Osteocyte (in vitro differentiated cells): ENCODE measurements at places on chromosomes 6 and 20.

DNA sequence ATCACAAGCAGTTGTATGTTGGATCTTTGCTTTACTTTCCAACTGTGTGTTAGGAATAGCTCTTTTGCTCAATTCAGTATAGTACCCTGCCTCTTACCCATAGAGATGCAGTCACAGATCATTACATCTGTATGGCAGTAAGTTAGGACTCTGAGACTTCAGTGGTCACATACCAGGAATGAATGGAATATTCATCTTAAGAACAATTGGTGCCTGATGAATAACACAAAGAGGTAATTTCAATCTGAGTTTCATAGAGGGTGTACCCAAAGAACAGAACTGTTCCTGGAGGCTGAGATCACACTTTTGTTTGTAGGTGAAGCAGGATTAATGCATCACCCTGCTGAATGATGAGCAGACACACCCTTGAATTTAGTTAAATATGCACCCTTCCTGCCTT is 28.7 kb upstream of the KIF13A start:
- DNase-seq: no peak
- H3K36me3 ChIP-seq: no peaks in the 10 kb centered on the region
- no peaks in the 10 kb centered on the region for H3K27me3 ChIP-seq
- no peak overlapping the region for H3K27ac ChIP-seq
- no peaks in the 10 kb centered on the region for H3K4me1 ChIP-seq
- H3K4me3 ChIP-seq: no peak overlapping the region

- peaks cover 10% of the 10 kb centered on the region for H3K4me1 ChIP-seq
- no peak overlapping the region for H3K4me3 ChIP-seq
- H3K27me3 ChIP-seq: no peaks in the 10 kb centered on the region
- H3K36me3 ChIP-seq: peaks cover 52% of the 10 kb centered on the region
- H3K27ac ChIP-seq: no peak overlapping the region
These were observed 5.5 kb upstream of the PABPC1L start for GRCh38 chr20:44904377-44904776.

GRCh38 chr6:155107432-155108069 is 112.4 kb downstream of the TIAM2 start:
- no peaks in the 10 kb centered on the region for H3K27me3 ChIP-seq
- H3K4me1 ChIP-seq: peaks cover 26% of the 10 kb centered on the region
- H3K27ac ChIP-seq: no peak overlapping the region
- H3K4me3 ChIP-seq: no peak overlapping the region
- no peak for DNase-seq

DNA sequence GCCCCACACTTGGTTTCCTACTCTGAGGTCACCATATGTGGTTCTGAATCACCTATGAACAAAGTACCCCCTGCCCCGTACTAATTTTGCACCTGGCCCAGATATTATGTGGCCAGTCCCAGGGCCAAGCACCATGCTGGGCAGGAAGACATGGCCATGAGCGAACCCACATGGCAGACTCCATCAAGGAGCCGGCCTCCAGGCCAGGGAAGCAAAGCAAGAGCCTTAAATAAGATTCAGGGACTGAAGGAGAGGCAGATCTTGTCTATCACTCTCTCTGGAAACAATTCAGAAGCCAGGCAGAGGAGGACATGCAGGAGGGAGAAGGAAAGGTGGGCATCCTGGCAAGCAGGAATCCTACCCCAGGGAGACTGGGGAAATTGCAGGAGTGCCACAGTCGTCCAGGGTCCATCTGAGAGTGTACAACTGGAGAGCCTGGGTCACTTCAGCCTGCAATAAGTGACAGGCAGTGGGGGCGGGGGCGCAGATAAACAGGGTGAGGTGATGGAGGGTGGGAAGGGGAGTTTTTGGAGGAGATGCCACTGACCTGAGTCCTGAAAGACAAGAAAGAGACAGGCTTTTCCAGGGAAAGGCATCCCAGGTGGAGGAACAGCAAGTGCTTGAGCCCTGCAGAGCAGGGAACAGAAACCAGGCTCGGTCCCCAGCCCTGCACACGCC is 2.1 kb upstream of the BMP7 start:
- no peak overlapping the region for H3K4me3 ChIP-seq
- H3K36me3 ChIP-seq: no peaks in the 10 kb centered on the region
- DNase-seq: no peak
- peaks cover 79% of the 10 kb centered on the region for H3K27me3 ChIP-seq
- H3K4me1 ChIP-seq: peaks cover 7% of the 10 kb centered on the region
- H3K27ac ChIP-seq: no peak overlapping the region

DNA sequence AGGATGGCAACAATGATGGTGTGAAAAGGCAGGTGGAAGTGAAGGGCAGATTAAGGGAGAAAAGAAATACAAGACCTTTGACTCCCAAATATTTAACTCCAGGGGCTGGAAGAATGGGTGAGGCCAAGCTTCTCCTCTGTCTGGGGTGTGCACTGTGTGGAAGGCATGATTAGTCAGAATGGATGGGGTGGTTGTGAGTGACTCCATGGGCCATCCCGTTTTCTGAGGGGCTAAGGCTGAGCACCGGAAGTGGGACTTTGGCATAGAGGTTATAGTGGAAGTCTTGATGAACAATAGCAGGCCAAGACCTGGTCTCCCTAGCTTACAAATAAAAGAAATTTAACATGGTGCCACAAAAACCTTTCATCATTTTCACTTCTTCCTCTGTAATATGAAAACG is 12.1 kb downstream of the E2F3 start:
- H3K27me3 ChIP-seq: no peaks in the 10 kb centered on the region
- peaks cover 11% of the 10 kb centered on the region for H3K4me1 ChIP-seq
- no peak overlapping the region for H3K4me3 ChIP-seq
- H3K36me3 ChIP-seq: no peaks in the 10 kb centered on the region

GRCh38 chr6:157861814-157862213 is 38.8 kb downstream of the SNX9 start:
- DNase-seq: no peak
- H3K36me3 ChIP-seq: peaks cover 9% of the 10 kb centered on the region
- H3K27ac ChIP-seq: no peak overlapping the region
- no peak overlapping the region for H3K4me3 ChIP-seq
- H3K27me3 ChIP-seq: no peaks in the 10 kb centered on the region

DNA sequence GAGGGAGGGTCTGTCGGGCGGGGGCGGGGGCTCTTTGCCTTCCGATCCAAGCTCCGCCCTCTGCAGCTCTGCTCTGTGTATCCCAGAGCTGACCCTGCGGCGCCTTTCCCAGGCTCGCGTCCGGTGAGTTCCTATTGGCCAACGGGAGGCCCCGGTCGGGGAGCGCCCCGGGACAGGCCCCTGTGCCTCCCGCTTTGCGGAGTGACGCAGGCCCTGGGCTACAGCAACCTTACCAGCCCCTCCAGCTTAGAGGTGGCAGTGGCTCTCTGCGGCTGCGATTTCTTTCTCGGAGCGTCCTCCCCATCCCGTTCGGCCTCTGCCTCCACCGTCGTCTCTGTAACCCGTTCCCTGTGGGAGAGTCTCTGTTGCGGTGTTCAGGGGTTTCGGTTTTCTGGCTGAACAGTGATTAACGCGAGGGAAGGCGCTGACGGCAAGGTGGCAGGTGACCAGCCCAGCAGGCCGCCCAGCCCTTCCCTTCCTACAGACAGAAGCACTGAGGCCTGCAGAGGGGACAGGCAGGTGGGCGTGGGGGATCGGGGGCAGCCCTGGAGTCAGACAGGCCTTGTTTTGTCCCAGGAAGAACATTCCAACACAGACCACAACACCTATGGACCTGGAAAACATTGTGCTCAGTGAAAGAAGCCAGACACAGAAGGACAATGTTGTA is 18.1 kb upstream of the CEBPB start:
- peaks cover 28% of the 10 kb centered on the region for H3K4me1 ChIP-seq
- H3K36me3 ChIP-seq: no peaks in the 10 kb centered on the region
- H3K4me3 ChIP-seq: peak overlapping the region; percentile 64
- H3K27me3 ChIP-seq: no peaks in the 10 kb centered on the region
- H3K27ac ChIP-seq: peak overlapping the region; percentile 58

- no peak overlapping the region for H3K27ac ChIP-seq
- no peaks in the 10 kb centered on the region for H3K36me3 ChIP-seq
- H3K4me3 ChIP-seq: no peak overlapping the region
- no peaks in the 10 kb centered on the region for H3K4me1 ChIP-seq
- H3K27me3 ChIP-seq: peaks cover 3% of the 10 kb centered on the region
These were observed 97.8 kb downstream of the TNFAIP3 start for GRCh38 chr6:137964876-137965275.

- H3K27me3 ChIP-seq: no peaks in the 10 kb centered on the region
- H3K36me3 ChIP-seq: peaks cover 37% of the 10 kb centered on the region
- DNase-seq: no peak
- H3K4me3 ChIP-seq: no peak overlapping the region
- no peak overlapping the region for H3K27ac ChIP-seq
These were observed 110.3 kb downstream of the CHD6 start for GRCh38 chr20:41507851-41508250.

GRCh38 chr20:14470231-14470899 is 133.0 kb upstream of the FLRT3 start:
- no peaks in the 10 kb centered on the region for H3K4me1 ChIP-seq
- H3K27me3 ChIP-seq: no peaks in the 10 kb centered on the region
- no peak overlapping the region for H3K4me3 ChIP-seq
- no peak for DNase-seq

GRCh38 chr20:33753763-33754162 is 22.0 kb downstream of the ZNF341 start:
- peaks cover 15% of the 10 kb centered on the region for H3K36me3 ChIP-seq
- no peak overlapping the region for H3K27ac ChIP-seq
- H3K27me3 ChIP-seq: no peaks in the 10 kb centered on the region
- no peaks in the 10 kb centered on the region for H3K4me1 ChIP-seq
- H3K4me3 ChIP-seq: no peak overlapping the region
- DNase-seq: no peak

- no peaks in the 10 kb centered on the region for H3K27me3 ChIP-seq
- H3K27ac ChIP-seq: no peak overlapping the region
- DNase-seq: no peak
- no peak overlapping the region for H3K4me3 ChIP-seq
- no peaks in the 10 kb centered on the region for H3K36me3 ChIP-seq
These were observed 156.1 kb downstream of the ZFP64 start for GRCh38 chr20:52035498-52035897.

- no peak for DNase-seq
- H3K27ac ChIP-seq: no peak overlapping the region
- H3K4me1 ChIP-seq: peaks cover 18% of the 10 kb centered on the region
- no peak overlapping the region for H3K4me3 ChIP-seq
- no peaks in the 10 kb centered on the region for H3K27me3 ChIP-seq
- H3K36me3 ChIP-seq: peaks cover 7% of the 10 kb centered on the region
These were observed 154.3 kb downstream of the PREX1 start for GRCh38 chr20:48673507-48673906.

DNA sequence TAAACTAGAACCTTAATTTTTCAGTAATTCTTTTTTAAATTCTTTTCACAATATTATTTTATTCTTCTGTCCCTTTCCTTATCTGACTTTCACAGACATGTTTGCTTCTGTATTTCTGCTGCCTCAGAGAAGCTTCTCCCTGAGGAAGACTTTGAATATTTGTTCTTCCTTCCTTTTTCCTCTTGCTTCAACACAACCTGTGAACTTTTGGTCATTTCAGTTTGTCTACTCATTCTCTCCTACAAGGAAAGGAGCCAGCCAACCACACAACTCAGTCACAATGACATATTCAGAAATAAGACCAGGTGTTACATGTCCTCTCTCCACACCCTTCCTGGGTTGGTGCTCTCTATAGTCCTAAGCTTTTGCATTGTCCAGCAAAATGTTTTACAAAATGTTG is 310.4 kb downstream of the TFAP2B start:
- H3K4me1 ChIP-seq: no peaks in the 10 kb centered on the region
- no peaks in the 10 kb centered on the region for H3K27me3 ChIP-seq
- no peak overlapping the region for H3K27ac ChIP-seq
- H3K4me3 ChIP-seq: no peak overlapping the region
- peaks cover 2% of the 10 kb centered on the region for H3K36me3 ChIP-seq

DNA sequence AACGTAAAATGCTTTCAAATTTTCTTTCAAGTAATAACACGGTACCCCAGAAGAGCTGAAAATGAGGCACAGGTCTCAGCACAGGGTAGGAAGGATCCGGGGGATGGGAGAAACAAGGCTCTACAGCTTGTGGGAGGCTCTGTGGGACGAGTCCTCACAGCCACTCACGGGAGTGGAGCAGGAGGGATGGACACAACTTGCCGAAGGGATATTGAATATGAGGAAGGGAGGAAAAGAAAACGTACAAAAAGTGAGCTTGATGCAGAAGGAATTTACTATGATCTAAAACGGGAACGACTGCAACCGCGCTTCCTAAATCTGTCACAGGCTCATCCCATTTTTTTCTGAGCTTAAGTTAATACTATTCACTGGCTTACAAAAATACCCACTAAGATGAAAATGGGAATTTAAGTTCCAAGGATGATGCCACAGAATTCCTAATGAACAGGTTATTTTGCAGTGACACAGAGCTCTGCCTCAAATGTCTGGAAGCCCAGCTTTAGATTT is 72.9 kb downstream of the FYN start:
- peaks cover 34% of the 10 kb centered on the region for H3K4me1 ChIP-seq
- H3K27me3 ChIP-seq: no peaks in the 10 kb centered on the region
- peaks cover 7% of the 10 kb centered on the region for H3K36me3 ChIP-seq
- H3K4me3 ChIP-seq: no peak overlapping the region

- peak overlapping the region; percentile 45 for H3K4me3 ChIP-seq
- peak; percentile 77 for DNase-seq
- H3K36me3 ChIP-seq: no peaks in the 10 kb centered on the region
- H3K27ac ChIP-seq: no peak overlapping the region
These were observed 2.2 kb downstream of the APCDD1L start for GRCh38 chr20:58512808-58513552.

DNA sequence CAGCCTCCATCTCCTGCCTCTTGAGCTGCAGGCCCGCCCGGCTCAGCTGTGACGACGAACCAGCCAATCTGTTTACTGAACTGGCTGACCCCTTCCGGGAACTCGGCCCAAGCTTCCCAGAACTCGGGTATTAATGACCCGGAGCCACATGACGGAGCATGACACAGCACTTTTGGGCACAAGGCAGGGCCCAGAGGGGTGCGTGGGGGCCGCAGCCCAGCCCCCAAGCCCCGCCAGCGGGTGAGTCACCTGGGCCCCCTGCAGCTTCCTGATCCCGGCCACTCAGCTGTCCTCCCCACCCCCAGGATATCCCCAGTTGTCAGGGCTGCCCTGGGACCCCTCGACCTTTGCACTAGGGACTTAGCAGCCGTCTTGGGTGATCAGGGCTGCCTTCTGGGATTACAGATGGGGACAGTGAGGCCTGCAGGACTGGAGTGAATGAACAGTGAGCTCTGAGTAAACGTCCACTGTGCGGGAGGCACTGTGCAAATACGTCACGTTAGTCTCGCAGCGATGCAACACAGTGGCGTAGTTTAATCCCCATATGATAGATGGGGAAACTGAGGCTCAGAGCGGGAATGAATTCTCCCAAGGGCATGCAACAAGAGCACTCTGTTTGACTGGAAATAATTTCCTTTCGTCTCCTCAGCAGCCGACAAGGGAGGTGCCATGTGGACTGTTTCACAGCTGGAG is 102.1 kb downstream of the CEBPB start:
- H3K4me1 ChIP-seq: peaks cover 36% of the 10 kb centered on the region
- H3K27me3 ChIP-seq: no peaks in the 10 kb centered on the region
- no peak overlapping the region for H3K4me3 ChIP-seq
- H3K36me3 ChIP-seq: no peaks in the 10 kb centered on the region
- H3K27ac ChIP-seq: peak overlapping the region; percentile 83

- no peaks in the 10 kb centered on the region for H3K36me3 ChIP-seq
- H3K4me1 ChIP-seq: no peaks in the 10 kb centered on the region
- H3K27me3 ChIP-seq: peaks cover 58% of the 10 kb centered on the region
These were observed 27.7 kb upstream of the ARG1 start for GRCh38 chr6:131545317-131545716.
